Psoas muscle (tissue), 8 donors: ENCODE measurements at places on chromosomes 1 and 21. TPM values are rescaled to one million over a fixed set of nuclear protein-coding genes. Genes with fewer than 3 reads are reported as not detected.

SV2A gene
- total RNA-seq, result 0.32 TPM

CFAP126 gene
- total RNA-seq, result not detected

LSS gene
- total RNA-seq, result 31.2 TPM

IFI44 gene
- total RNA-seq, result 3.6 TPM

- no peak for DNase-seq
These were observed 112.5 kb downstream of the ZC3H11B start for GRCh38 chr1:219500327-219500897.

GRCh38 chr1:36516372-36517010, 33.8 kb upstream of the CSF3R start:
- no peak for DNase-seq

DNA sequence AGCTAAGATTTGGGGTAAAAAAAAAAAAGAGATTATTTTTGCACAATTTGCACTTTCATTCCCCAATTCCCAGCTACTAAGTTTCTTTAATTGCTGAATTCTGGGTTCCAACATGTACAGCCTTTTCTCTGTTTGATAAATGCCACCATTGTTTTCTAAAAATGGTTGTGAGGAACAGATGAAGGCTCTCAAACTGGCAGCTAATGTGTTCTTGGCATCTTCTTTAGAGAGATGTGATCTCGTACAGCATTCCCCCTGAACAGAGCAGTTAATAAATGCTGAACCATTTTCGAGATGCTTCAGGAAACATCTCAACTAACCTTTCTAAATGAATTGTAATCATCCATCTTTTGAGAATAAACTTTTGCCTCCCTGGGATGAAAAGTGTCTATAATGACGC, 107.9 kb upstream of the DYNLT5 start:
- no peak for DNase-seq

GRCh38 chr1:69919129-69919921, 286.1 kb downstream of the LRRC40 start:
- DNase-seq, result no peak

DNA sequence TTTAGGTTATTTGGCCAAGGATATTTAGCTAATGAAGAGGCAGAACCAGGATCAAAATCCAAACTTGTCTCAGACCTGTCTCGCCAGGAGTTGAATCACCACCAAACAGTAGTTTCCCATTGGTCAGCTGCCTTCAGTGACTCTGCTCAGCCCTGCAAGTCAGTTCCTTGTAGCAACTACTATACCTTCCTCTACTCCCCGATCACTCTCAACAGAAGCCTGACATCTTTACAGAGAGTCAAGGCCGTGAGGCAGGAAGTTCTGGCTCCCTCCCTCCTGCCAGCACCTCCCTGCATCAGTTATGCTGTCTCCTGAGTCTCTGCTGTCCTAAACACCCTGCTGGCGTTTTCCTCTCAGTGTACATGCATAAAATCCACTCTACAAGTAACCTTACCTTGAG, 13.2 kb downstream of the PSMD4 start:
- DNase-seq, result no peak

S100A9 gene
- 60.3 TPM for total RNA-seq

PLEKHA6 gene
- total RNA-seq, result 3.4 TPM

GPR25 gene
- total RNA-seq, result not detected

- no peak for DNase-seq
These were observed 30.9 kb downstream of the FAM163A start for GRCh38 chr1:179774000-179774399.

DNA sequence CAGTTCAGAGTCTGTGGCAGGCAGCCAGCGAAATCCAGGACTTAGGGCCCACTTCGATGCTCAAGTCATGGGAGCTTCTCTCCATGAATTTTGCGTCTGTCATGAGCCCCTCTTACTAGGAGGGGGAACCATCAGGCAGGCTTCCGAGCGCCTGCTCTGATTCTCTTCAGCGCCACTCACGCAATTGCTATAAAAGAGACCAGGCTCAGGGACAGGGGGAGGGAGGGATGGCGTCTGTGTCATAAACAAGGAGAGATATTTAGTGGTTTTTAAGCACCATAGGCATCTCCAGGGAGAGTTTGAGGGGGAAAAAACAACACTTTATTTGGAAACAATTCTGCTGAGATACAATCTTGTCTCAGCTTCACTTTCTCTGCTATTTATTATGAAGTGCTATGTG, 60.6 kb downstream of the NAV1 start:
- no peak for DNase-seq

- DNase-seq, result no peak
These were observed 19.9 kb upstream of the SERPINC1 start for GRCh38 chr1:173937062-173937461.

GRCh38 chr1:225772848-225773247, 4.8 kb upstream of the SRP9 start:
- DNase-seq, result no peak

GRCh38 chr1:106836708-106837107, 219.8 kb upstream of the PRMT6 start:
- DNase-seq, result no peak

DNA sequence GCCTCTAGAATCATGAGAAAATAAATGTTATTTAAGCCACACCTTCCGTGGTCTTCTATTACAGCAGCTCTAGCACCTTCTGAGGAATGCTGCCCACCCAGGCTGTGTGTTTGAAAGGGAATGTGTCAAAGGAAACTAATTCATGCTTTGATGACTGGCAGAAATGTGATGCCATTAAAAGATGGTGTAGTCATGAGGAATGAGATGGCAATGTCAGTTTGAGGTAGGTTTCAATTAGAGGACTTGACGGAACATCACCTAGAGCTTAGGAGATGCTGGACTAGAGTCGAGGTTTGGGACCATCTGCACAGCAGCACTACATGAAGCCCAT, 10.6 kb downstream of the PDZK1 start:
- no peak for DNase-seq

GRCh38 chr1:224041032-224041431, 72.9 kb upstream of the FBXO28 start:
- DNase-seq, result no peak

- no peak for DNase-seq
These were observed 23.9 kb downstream of the INPP5B start for GRCh38 chr1:37922767-37923550.
